Hippocampal formation (tissue), 2 donors: ENCODE measurements at places on chromosomes 6 and 20.

- DNase-seq: no peak
These were observed 504.9 kb upstream of the MARCKS start for GRCh38 chr6:113352029-113352801.

- DNase-seq: no peak
These were observed 49.1 kb downstream of the TTI1 start for GRCh38 chr20:37984018-37984785.

GRCh38 chr6:16179970-16180431 is 51.1 kb downstream of the MYLIP start:
- DNase-seq: no peak

DNA sequence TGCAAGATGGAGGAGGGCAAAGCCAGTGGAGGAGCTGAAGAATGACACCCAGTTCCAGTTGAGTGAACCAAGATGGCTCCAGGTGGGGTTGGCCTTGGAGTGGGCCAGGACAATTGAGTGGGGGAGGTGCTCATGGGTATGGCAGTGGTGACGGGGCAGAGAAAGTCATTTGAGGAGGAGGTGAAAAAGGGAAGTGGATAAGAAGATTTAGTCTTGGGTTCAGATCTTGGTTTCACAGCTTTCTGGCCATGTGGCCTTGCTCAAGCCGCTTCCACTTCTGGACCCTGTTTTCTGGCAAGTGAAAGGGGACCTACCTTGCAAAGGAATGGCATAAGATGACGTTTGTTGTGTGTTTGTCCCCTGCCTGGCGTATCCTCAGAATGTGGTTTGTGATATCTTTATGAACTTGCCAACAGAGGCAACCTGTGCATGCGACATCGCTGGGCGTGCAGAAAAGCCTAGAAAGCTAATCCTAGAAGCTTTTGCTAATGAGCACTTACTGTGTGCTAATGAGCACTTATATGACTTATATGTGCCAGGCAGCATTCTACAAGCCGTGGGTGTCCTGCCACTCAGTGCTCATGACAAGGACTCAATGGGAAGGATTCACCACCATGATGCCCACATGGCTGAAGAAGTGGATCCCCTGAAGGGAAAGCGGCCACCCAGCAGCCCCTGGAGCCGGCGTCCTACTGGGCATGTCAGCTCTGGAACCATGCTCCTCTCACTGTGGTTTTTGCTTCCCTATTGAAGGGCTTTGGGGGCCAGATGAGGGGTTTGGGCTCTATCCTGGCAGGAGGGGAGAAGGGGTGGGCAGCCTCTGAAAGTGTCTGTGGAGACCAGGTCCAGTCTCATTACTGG is 23.6 kb upstream of the STX16 start:
- no peak for DNase-seq

DNA sequence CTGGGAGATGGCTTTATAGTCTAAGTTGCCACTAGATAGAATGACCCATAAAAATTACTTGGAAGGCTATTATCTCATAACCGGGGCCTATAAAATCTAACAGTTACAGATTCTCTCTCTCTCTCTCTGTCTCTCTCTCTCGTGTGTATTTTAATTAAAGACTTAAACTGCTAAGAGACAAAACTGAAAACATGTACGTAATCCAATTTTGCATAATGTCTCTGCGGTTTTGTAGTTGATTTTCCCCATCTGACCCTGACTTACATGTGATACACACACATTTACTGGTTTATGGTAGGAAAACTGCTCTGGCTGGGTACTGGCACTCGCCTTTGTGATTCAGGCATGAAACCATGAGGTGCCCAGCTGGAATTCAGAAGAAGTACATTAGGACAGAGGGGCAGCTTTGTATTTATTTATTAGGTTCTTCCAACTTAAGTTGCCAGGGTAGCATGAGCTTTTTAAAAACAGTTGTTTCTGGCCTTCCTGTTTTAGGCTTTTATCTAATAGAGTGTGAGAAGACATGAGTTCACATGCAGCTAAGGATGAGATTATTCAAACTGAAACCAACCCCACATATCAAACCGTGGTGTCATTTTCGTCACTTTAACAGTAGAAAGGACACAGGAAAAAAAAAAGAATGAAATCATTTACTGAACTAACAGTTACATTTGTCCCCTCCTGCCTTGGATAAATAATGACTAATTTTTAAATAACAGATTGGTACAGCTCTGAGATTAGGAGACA is 182.5 kb downstream of the GMPR start:
- DNase-seq: no peak
